ENCODE measurements at places on chromosomes 4 and X.
A peak's percentile ranks its signal among the peaks of the same experiment; 100 is the strongest.

- peak; percentile 93 for DNase-seq
Observed at GRCh38 chr4:973431-974397, at the start of gene DGKQ. DGKQ (minus strand) TSS chr4:973569; CDS start chr4:973482, 87 bp downstream.

DNA sequence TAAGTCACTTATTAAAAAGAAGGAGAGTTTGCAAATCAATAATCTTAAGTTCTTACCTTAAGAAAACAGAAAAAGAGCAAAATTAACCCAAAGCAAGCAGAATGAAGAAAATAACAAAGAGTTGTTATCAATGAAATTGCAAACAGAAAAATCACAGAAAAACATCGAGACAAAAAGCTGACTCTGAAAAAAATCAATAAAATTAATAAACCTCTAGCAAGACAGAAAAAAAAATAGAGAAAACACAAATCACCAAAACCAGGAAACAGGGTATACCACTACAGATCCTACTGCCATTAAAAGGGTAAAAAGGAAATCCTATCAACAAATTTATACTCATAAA, 17.3 kb upstream of the RBM41 start:
- no peak for DNase-seq

DNA sequence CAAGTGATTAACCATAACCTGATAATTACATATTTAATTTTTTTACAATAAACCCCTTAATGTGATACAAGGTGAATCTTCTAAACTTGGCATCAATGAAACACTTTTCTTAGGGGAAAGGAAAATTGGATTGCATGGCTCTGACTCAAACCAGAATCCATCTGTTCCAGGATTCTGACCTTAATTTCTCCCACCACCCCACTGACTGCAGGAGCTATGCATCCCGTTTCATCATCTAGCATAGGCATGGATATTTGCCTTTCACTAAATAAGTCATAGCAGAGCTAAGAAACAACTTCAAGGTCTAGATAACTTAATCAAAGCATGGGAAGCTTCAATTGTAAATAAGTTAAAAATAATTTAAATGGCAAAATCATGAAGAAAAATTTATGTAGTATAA, 156.3 kb downstream of the BTC start:
- DNase-seq, result no peak

DNA sequence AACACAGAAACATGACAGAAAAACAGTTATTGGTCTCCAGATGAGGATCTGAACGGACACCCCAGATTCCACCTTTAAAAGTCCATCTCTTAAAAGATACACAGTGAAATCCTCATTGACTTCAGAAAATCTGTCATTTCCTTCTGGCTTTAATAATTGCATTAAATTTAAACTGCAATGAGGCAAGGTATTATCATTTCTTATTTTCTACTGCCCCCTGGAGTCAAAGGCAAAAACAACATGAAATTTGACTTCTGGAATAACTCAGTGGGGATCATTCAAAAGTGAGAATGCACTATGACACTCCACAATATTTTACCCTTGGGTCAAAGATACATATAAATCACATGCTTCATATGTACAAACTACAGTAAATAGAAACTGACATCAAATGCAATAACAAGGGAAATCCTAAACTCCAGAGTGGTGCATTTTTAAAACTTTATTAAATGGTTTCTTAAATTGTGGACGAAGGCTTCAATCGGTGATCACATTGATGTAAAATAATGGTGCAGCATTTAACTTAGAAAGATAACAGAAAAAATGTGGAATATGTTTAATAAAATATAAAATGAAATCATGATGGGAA, 56.4 kb upstream of the SPANXN1 start:
- no peak for DNase-seq

GRCh38 chrX:16743604-16744325, 24.4 kb downstream of the SYAP1 start:
- DNase-seq, result no peak

DNA sequence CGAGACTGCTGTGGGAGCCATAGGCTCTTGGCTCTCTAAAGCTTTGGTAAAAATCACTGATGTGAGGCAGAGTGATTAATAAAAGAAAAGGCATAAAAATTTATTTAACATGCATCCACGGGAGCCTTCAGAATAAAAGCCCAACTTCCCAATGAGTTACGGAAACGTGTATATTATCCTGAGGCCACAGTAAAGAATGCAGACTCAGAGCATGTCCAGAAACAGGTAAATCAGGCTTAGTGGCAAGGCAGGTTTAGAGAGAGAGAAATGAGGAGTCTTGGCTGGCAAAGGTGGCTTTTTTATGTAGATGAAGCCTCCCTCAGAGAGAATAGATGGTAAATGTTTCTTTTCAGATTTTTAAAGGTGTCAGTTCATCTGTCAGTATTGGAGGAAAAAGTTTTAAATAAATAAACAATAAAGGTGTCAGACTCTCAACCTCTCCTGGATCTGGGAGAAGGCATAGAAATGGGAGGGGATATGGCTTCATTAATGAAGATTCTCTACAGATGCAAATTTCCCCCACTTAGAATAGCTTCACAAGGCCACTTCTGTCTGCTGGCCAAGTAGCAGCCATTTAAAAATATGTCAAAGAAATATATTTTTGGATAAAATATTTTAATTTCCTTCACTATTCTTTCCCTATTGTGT, 24.0 kb downstream of the C4orf51 start:
- DNase-seq, result no peak

GRCh38 chrX:15983034-15983433, 128.4 kb upstream of the AP1S2 start:
- DNase-seq, result no peak

DNA sequence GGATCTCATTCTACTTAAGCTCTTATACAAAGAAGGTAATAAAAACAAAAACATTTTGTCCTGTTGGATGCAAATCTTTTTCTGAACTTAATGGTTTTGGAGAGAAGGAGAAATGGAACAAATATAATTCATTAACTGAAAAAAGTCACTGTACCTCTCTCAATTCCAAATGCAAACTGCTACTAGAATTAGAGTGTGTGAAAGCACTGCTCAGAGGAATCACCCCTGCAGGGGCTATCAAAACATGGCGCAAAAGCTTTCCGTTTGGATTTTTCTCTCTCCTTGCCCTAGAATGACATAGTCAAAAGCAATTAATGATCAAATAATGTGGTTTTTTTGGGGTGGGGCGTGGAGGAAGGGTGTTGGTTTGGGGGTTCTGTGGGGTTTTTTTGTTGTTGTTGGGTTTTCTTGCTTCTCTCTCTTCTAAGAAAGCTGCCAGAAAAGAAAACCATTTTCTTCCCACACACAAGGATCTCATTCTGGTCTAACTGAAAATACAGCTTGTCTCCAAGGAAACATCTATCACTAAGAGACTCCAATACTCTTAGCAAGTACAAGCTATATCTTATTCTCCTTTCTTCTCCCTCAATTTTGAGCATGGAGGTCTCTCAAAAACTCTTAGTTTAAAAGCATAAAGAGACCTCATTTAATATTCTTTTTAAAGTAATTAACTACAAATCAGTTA, 41.6 kb downstream of the USP46 start:
- no peak for DNase-seq

DNA sequence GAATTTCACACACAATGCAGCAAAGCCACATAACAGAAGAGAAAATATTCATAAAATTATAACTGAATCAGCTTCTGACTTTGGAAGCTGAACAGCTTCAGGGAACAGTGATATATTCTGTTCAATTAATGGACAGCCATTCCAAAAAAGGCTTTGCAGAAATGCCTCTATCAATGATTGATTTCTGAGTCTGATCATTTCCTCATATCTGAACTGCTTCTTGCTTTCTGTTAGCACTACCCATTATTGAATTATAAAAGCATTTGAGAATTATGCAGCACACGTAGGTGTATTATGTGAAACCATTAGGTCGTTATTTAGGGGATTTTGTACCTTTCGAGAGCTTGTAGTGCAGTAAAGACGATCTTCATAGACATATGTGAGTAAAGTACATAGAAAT, 159.6 kb downstream of the STIM2 start:
- no peak for DNase-seq

DNA sequence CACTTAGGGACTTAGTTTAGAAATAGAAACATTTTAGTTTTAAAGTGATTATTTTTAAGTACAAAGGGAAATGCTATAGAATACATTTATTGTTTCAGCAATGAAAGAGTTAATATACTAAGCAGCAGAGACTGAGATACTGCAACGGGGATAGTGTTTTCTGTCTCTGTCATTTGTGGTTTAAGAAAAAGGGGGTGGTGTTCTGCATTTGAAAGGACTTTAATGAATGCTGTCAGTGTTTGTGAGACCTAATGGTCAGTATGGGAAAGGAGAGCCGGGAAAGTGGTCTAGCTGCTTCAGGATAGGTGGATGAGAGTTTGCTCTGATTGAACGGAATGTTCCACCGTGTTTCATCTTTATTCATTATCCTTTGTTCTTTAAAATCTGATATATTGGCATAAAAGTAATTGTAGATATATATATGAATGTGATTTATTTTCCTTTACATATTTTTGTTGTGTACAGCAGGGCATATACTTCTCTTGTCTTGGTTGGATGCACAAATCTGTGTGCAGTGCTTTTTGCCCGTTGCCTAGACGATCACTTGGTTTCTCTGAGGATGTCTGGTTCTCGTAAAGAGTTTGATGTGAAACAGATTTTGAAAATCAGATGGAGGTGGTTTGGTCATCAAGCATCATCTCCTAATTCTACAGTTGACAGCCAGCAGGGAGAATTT, at the start of gene KLHL5:
TSS of gene KLHL5 (plus strand) at position 139 of the 676 bp plus-strand sequence. CDS start at position 560, 421 bp downstream.
- no peak for DNase-seq

DNA sequence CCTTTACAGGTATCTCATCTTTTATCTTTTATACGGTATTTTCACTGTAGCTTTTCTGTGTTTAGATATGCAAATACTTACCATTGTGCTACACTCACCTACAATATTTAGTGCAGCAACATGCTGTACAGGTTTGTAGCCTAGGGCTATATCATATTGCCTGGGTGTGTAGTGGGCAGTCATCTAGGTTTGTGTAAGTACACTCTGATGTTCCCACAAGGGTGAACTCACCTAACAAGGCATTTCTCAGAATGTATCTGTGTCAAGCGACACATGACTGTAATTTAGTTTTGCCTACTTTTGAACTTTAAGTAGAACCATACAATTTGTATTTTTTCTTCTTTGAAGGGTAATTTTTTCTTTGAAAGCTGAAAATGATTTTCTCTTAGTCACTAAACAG, 54.2 kb upstream of the SLC10A4 start:
- DNase-seq, result no peak

- no peak for DNase-seq
Observed at GRCh38 chr4:110615353-110616237, 7.3 kb downstream of the PITX2 start.

GRCh38 chrX:135295238-135295943, 13.9 kb upstream of the ETDC start:
- DNase-seq, result peak; percentile 66

DNA sequence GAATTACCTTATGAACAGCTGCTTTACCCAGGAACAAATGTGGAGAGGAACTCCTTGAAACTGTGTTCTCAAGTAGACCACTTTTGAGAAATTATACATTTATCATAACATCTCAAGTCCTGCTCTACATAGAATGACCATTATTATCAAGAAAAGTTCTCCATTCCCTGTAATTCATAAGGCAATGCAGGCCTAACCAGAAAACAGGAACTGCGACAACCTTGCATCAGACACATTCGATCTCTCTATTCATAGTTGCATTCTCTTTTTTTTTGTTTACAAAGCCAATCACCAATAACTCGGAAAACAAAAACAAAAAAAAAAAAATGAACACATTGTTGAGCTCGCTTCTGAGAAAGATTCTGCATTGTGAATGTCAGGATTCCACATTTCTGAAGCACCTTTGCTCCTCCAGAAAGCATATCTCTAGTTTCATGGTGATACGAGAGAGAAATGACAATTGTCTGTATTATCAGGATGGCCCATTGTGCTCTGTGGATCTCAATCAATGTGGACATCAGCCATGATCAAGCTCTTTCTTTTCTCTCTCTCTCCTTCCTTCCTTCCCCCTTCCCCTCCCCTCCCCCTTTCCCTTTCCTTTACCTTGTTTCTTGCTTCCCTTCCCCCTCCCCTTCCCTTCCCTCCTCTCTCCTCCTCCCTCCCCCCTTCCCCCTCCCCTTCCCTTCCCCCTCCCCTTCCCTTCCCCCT, 32.4 kb upstream of the CD99 start:
- no peak for DNase-seq

- no peak for DNase-seq
Observed at GRCh38 chr4:24890561-24891126, 22.2 kb downstream of the CCDC149 start.

- DNase-seq, result peak; percentile 55
Observed at GRCh38 chr4:69823481-69824186, 36.3 kb downstream of the SULT1E1 start.

DNA sequence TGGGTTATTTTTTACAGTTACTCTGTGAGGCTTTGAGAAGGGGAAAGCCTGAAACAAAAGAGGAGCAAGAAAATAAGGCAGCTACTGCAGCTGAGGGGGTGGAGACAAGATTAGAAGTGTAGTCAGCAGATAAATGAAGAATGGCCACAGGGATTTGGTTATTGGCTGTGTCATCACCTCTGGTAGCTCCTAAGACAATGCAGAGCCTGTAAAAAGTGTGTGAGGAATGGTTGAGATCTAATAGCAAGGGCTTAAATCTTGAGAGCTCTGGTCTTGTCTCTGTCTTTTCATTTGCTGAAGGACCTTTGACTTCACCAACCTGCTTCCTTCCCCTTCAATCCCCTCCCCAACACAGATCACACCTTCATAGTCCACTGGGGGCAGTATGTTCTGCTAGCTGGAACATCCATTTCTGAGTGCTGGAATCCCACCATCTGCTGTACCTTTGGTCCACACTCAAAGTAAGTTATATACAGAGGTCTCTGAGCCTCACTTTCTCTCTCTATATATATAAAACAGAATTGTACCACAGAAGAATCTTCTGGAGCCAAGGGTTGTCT, 213.7 kb upstream of the ZIC3 start:
- no peak for DNase-seq

- DNase-seq, result no peak
Observed at GRCh38 chrX:147565237-147565636, 346.5 kb upstream of the FMR1 start.

GRCh38 chr4:100681289-100681688, 163.5 kb upstream of the EMCN start:
- no peak for DNase-seq

GRCh38 chr4:2045518-2045951, 13.6 kb upstream of the NAT8L start:
- no peak for DNase-seq

- DNase-seq, result no peak
Observed at GRCh38 chrX:136497556-136498052, at the start of gene HTATSF1. HTATSF1 (plus strand) TSS chrX:136497592; CDS start chrX:136497685, 93 bp downstream.

GRCh38 chrX:11756354-11757318, 1.4 kb upstream of the MSL3 start:
- DNase-seq, result no peak

GRCh38 chr4:1666391-1666790, 17.7 kb downstream of the FAM53A start:
- DNase-seq, result no peak

DNA sequence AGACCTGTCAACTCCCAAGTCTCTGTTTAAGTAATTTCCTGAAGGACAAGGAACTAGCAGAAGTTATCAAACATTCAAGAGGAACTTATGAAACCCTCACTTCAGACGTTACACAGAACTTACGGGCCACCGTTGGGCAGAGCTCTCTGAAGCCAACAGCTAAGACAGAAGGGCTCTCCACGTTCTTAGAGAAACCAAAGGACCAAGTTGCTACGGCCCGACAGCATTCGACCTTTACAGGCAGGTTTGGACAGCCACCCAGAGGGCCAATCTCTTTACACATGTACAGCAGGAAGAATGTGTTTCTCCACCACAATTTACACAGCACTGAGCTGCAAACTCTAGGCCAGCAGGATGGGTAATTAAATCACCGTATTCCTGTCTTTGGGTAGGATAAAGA, 705.1 kb upstream of the GRID2 start:
- no peak for DNase-seq

All from activated T-cell treated with anti-CD3 and anti-CD28 coated beads, Interleukin-2, amount 50 U/mL, for 48 hours (primary cell).